ENCODE measurements at places on chromosomes 12 and 14.

- no peak for DNase-seq
Observed at GRCh38 chr12:67811437-67812361, 163.2 kb downstream of the DYRK2 start.

GRCh38 chr12:58870595-58870994 is 49.7 kb downstream of the LRIG3 start:
- no peak for DNase-seq

GRCh38 chr14:51807356-51807755 is 53.1 kb upstream of the GNG2 start:
- no peak for DNase-seq

DNA sequence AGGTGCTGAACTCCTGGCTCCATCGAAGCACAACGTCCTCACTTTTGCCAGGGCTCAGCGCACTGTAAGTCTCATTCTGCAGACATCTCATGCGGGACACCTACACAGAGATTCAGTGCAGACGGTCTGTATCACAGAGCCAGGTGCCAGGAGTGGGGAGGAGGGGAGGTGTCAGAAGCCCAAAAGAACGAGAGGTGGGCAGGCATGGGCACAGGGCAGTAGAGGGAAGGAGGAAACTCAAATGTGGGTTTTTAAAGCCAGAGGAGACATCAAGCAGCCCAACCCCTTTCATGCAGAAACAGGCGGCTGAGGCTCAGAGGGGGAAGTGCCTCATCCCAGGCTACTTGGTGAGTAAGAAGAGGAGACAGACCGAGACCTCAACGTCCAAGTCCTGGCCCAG is 2.5 kb upstream of the LPAR5 start:
- DNase-seq: no peak

Data from stimulated activated CD8-positive, alpha-beta memory T cell treated with anti-CD3 and anti-CD28 coated beads, Interleukin-4, amount 100 ng/mL, for 48 hours (primary cell).